ENCODE measurements at places on chromosomes 5 and 9.

GRCh38 chr5:1555808-1556731 is 32.3 kb upstream of the LPCAT1 start:
- no peak for DNase-seq

GRCh38 chr9:9746826-9747225 is 866.0 kb downstream of the PTPRD start:
- no peak for DNase-seq

GRCh38 chr5:168464641-168465040 is 21.6 kb upstream of the RARS1 start:
- no peak for DNase-seq

DNA sequence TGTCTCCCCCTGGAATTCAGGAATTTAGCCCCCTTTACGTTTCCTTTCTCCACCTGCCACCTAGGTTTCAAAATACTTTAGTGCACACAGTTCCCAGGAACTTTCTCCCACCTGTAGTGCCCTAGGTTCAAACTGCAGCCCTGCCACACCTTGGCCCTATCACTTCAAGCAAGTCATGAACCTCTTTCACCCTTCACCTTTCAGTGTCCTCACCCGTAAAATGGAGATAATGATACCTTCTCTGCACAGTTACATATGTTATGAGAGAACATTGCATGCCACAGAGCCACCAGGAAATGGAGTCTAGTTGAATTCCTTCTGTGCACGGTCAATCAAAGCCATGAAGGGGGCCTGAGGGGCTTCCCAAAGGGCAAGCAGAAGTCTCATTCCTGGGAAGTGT is 9.8 kb upstream of the EEIG1 start:
- no peak for DNase-seq

- no peak for DNase-seq
Observed at GRCh38 chr9:79621916-79622575, 50.3 kb downstream of the TLE4 start.

- no peak for DNase-seq
Observed at GRCh38 chr9:95845751-95846150, 29.7 kb upstream of the ERCC6L2 start.

- no peak for DNase-seq
Observed at GRCh38 chr5:173885475-173886010, 2.6 kb upstream of the CPEB4 start.

All from activated CD4-positive, alpha-beta T cell treated with anti-CD3 and anti-CD28 coated beads, Interleukin-2, amount 50 U/mL, for 48 hours (primary cell).